ENCODE measurements at places on chromosomes 3 and 15.

- DNase-seq = no peak
Measured at GRCh38 chr3:24351779-24352469, 142.7 kb downstream of the THRB start.

DNA sequence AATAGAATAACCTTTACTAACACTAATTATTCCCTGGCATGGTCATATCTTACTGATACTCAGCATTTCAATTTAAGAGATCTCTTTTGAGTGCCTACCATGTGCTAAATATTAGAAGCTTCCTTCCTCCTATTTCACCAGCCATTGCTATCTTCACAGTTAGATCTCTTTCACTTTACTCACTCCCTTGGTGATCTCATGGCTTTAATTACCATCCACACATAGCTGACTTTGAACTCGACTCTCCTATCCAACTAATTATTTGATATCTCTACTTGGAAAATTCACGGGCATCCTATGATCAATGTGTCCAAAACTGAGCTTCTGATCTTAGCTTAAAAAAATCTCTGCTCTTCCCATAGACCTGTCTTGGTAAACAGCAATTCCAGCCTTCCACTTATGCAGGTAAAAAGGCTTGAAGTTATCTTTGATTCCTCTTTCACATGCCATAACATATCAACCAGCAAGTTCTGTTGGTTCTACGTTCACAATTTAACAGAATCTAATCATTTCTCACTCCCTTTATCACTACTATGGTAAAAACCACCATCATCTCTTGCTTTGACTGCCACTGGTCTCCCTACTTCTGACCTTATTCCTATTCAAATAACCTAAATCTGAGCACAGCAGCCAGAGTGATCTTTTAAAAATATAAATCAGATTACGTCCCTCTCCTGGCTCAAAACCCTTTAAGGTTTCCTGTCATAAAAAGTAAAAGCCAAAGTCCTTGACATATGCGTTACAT is 41.8 kb downstream of the HLTF start:
- no peak for DNase-seq

- no peak for DNase-seq
Measured at GRCh38 chr3:58260261-58260731, 22.7 kb downstream of the ABHD6 start.

GRCh38 chr15:92384381-92384780 is 9.3 kb upstream of the ST8SIA2 start:
- no peak for DNase-seq

DNA sequence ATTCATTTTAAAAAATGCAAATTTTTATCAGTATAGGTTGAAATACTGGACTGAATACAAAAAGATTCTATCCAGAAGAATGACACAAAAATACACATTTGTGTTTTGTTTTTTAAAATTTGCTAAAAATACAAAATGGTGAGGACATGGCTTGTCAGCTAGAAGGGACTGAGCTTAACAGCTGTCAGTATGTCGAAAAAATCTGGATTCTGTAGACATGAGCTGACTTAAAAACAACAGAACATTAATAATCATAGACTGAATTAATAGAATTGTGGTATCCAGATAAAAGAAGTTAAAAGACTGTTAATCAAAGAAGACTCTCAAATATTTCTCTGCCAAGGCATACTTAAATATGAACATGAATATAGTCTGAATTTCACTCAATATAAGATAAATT is 244.9 kb upstream of the CBLB start:
- DNase-seq = no peak

- no peak for DNase-seq
Measured at GRCh38 chr3:150407808-150408220, 284 bp upstream of the TSC22D2 start.
